Brain (organoid and tissue), 16 donors: ENCODE measurements at places on chromosomes 16 and 17. TPM values are rescaled to one million over a fixed set of nuclear protein-coding genes. Genes with fewer than 3 reads are reported as not detected.

DNA sequence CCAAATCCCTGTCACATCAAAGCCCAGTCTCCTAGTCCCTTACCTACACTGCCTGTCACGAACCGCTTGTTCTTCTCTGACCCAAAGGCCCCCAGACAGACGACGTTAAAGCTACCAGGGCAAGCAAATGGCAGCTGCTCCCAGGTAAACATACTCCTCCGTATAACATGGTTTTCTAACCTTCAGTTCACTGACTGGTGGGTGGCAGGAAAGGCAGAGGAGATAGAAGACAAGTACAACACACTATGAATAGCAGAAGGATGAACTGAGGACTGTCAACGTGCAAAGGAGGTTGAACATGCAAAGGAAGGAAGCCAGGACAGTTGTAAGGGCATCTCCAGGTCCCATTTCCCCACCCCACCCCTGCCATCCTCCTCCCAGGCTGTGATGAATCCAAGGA, 449.8 kb downstream of the SHISA9 start:
- no peak for DNase-seq

- DNase-seq = no peak
Observed at GRCh38 chr17:57099165-57099564, 14.1 kb downstream of the AKAP1 start.

DNA sequence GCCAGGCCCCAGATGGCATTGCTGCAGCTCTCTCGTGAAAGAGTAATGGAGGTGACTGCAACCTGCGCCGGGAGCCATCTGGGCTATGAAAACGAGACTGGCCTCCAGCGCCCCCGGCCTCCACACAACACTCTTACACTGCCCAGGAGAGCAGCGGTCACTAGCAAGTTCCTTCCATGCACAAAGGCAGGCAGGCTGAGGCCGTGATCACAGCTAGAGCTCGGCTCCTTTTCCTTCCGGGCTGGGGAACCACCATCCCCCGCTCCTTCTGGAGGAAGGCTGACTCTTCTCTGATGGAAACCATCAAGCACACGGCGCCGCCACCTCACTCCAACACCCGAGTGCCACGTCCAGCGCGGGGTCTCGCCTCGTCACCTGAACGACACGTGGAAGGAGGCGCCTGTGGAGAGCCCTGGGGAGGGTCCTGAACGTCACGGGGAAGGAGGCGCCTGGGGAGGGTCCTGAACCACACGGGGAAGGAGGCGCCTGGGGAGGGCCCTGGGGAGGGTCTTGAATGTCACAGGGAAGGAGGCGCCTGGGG, 61.9 kb downstream of the KLHDC4 start:
- DNase-seq = no peak

ETV4 gene
- polyA plus RNA-seq = 1.3 TPM

DNA sequence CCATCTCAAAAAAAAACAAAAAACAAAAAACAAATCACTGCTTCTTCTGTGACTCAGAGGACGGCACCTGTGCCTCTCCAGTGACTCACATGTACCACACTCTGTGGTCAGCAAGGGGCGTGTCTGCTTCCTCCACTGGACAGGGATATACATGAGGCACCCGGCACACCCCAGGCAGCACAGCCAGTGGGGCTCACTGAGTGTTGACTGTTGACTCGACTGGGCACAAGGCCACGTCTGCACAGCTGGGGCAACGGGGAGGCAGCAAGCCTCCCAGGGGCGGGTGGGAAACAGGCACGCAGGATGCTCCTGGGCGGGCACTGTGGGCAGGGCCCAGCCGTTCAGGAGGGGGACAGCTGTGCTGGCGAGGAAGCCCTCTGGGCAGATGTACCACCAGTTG, 64.1 kb downstream of the TIMM22 start:
- no peak for DNase-seq

TBC1D26 gene
- not detected for polyA plus RNA-seq
